ENCODE measurements at places on chromosomes 12 and 14.
A peak's percentile ranks its signal among the peaks of the same experiment; 100 is the strongest.

DNA sequence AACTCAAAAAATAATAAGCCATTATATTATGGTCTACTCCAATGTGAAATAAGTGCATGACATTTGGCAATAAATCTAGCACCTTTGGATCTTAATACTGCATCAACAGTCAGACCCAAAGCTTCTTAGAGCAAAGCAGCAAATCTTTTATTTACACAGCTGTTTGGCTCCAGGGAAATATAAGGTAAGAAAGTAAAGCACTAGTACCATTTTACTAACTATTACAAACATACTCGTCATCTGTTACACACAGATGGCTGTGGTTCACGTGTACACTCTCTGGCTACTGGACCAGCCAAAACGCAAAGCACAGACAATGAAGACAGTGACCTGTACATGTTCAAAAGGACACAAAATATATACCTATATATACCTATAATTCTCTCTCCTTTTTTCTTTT lies 2.8 kb downstream of the FGD6 start:
- no peak for DNase-seq

- DNase-seq = no peak
Measured at GRCh38 chr14:97074456-97074855, 277.3 kb downstream of the VRK1 start.

DNA sequence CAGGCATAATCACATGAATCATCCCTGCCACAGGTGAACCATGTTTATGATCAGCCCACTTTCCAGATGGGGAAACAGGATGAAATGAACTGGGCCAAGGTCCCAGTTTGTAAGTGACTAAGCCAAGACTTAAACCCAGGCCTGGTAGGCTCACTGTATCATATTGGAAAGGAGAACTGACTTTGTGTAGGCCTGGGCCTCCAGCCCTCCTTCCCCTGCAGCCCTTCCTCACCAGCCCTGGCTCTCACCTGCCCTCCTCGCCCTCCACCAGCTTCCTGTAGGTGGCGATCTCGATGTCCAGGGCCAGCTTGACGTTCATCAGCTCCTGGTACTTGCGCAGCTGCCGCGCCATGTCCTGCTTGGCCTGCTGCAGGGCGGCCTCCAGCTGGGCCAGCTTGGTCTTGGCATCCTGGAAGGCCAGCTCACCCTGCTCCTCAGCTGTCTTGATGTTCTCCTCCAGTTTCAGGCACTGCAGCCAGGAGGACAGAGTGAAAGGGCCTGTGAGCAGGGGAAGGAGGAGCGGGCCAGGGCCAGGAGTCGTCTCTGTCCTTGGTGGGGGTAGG lies 19.8 kb downstream of the KRT80 start:
- peak; percentile 31 for DNase-seq

- DNase-seq = no peak
Measured at GRCh38 chr14:60079723-60080122, 12.0 kb upstream of the PCNX4 start.

GRCh38 chr12:131530422-131530821 lies 180.5 kb upstream of the SFSWAP start:
- no peak for DNase-seq

DNA sequence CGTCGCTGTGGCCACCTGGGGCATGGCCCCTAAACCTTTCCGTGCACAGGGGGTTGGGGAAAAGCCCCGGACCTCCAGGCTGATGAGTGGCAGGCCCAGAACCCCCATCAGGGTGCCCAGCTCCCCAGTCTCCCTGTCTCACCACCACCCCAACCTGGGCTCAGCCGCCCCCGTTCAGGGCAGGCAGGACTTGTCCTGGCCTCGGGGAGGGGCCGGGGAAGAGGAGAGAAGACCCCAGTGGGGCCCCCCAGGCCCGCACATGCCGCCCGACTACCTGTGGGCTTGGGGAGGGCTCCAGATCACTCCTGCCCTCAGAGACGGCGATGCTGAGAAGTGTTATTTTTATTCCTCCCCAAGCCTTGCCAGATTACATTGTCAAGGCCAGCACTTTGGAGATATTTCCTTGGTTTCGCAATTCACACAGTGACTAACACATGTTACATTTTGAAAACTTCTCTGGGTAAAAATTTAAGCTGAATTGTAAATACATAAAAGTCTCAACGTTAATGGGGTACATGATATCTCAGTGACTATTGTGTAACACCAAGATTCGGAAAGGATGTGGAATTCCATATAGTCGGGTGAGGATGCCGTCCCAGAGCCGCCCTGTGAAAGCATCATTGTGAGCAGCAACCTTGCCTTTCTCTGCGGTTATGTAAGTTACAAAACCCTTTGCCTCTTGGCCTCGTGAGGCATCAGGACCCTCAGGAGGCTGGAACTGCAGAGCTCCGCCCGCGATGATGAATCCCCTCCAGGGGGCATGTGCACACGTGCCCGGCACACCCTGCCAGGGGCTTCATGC lies 85.6 kb upstream of the DIO3 start:
- DNase-seq = no peak
